ENCODE measurements at places on chromosomes 7 and 10.

- DNase-seq: no peak
Measured at GRCh38 chr10:85922356-85923129, 444.1 kb downstream of the GRID1 start.

DNA sequence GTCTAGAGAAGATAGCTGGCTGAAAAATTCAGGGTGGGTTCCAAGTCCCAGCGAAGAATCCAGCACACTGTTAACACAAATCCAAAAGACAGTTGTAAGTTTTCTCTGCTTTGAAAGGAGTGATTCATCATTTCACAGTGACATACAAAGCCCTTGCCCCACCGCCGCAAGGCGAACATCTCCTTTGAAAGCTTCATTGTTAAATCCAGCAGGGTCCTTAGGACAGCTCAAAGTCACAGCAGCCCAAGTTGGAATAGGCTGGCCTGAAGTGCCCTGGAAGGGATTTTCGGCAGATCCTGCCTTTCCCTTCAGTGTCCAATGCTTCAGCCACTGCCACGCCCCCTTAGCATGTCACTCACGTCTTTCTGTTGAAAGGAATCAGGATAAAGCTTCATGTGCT is 526.1 kb downstream of the CALN1 start:
- no peak for DNase-seq

DNA sequence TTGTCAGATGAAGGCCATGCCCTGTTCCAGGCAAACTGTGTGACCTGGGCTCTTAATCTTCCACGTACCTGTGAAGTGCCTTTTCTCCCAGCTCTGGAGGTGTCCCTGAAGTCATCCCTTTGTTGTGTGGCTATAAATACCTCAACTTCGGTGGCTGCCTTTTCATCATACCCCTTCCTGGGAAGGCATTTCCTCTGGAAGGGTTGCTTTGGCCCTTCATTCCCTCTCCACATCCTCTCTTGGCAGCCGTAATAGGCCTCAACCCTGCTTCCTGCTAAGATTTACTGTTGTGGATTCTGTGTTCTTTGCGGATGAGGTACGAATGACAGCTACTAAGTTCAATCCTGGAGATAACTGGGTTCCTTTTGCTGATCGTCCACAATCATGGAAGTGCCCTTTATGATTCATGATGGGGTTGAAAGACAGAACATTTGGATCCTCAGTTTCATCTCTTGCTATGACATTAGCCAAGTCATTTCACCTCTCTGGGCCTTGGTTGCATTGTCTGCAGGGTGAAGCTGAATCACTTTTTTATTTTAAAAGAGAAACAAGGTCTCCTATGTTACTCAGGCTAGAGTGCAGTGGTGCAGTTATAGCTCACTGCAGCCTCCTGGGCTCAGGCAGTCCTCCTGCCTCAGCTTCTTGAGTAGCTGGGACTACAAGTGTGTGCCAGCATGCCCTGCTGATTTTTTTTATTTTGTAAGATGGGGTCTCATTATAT is 23.6 kb downstream of the FKBP6 start:
- no peak for DNase-seq

DNA sequence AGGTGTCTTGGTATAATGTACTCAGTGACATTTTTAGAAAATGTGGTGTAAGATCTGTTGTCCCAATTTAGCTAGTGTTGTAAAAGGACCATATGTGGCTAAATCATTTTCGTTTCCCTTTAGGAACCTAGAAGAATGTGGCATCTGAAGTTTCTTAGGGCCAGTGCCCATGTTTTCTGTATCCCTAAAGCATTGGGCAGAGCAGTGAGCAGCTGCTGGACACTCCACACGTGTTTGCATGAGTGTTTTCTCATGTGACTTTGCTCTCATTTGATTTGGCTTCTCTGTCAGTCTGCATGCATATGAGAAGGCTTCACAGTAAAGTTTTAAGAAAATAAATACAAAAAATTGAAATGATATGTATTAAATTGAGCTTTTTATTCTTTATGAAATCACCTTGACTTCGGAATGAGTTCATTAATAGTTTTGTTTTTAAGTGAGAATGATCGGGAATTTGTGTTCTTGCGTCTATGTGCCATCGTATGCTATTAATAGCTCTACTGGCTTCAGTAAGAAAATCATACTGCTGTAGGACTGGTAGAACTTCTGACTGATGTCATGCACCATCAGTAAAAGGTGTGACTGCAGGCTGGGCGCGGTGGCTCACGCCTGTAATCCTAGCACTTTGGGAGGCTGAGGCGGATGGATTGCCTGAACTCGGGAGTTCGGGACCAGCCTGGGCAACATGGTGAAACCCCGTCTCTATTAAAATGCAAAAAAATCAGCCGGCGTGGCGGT is 61.3 kb downstream of the RBM33 start:
- DNase-seq: no peak

DNA sequence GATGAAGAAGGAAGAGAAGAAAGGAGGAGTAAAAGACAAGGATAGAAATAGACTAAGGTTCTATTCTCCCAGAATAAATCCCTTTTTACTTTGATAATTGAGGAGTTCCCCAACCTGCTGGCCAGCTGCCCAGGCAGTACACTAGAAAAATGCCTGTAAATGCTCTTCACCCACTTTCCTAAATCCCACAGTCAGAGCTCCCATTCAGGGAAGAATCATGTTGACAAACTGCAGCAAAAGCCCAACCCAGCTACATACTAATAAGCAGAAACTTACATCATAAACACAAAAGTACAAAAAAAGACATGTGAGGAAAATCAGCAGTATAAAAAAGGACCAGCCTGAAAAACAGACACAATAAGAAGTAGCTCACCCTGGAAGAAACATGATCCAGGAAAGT is 15.8 kb upstream of the KDM7A start:
- DNase-seq: no peak
